Esophagus mucosa (tissue), 1 donor: ENCODE measurements at places on chromosomes 7 and 10.
A peak's percentile ranks its signal among the peaks of the same experiment; 100 is the strongest.

DNA sequence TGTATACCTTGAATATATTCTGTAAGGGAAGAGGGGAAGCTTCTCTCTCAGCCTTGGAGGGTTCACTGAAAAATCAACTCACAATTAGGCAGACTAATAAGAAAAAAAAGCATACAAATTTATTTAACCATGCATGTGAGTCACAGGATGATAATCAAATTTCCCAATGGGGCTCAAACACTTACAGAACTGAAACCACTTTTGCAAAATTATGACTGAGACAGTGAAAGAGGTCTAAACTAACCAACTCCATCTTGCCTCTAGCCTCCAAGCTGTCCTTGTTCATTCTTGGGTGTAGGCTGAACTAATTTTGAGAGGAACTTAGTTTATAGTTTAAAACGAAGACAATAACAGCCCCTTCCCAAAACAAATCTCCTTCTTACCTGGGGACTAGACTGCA lies 618.3 kb upstream of the AUTS2 start:
- ATAC-seq, result no peak

- no peak for ATAC-seq
Measured at GRCh38 chr7:90933984-90934383, 330.2 kb upstream of the FZD1 start.

DNA sequence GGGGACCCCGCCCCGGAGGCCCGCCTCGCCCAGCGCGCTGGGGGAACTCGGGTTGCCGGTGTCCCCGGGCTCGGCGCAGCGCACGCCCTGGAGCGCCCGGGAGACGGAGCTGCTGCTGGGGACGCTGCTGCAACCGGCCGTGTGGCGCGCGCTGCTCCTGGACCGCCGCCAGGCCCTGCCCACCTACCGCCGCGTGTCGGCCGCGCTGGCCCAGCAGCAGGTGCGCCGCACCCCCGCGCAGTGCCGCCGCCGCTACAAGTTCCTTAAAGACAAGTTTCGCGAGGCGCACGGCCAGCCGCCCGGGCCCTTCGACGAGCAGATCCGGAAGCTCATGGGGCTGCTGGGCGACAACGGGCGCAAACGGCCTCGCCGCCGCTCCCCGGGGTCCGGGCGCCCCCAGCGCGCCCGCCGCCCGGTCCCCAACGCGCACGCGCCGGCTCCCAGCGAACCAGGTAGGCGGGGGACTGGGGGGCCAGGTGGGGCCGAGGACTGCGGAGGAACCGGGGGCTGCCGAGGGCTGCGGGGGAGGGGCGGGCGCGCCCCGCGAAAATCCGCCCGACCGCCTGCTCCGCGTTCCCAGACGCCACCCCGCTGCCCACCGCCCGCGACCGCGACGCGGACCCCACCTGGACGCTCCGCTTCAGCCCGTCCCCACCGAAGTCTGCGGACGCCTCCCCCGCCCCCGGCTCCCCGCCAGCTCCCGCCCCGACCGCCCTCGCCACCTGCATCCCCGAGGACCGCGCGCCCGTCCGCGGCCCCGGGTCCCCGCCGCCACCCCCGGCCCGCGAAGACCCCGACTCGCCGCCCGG lies 574 bp downstream of the UTF1 start:
- ATAC-seq, result no peak

GRCh38 chr7:134997214-134997885 lies 11.0 kb downstream of the AGBL3 start:
- no peak for ATAC-seq

GRCh38 chr7:150945853-150946420 lies 32.2 kb downstream of the KCNH2 start:
- no peak for ATAC-seq

DNA sequence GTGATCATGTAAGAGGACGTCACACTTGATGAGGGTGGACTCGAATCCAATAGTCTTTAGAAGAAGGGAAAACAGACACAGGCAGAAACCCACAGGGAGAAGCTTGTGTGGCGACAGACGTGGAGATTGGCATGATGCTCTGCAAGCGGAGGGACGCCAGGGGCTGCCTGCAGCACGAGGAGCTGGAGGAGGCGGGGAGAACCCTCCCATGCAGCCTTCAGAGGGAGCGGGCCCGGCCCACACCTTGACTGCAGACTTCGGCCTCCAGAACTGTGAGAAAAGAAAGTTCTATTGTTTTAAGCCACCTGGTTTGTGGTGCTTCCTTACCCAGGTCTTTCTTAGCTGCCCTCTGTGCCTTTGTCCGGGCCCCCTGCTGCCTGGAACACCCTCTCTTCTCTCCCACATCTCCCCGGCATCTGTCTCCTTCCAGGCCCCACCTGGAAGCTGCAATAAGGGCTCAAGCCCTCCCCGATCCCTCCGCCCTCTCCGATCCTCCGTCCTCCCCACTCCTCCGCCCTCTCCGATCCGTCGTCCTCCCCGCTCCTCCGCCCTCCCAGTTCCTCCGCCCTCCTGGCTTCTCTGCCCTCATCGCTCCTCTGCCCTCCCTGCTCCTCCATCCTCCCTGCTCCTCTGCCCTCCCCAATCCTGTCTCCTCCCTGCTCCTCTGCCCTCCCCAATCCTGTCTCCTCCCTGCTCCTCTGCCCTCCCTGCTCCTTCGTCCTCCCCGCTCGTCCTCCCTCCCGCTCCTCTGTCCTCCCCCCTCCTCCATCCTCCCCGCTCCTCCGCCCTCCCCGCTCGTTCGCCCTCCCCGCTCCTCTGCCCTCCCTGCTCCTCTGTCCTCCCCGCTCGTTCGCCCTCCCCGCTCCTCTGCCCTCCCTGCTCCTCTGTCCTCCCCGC lies 17.4 kb upstream of the PRKAG2 start:
- peak; percentile 5 for ATAC-seq
